ENCODE measurements at places on chromosomes 16 and 17.

- peak; percentile 80 for DNase-seq
Observed at GRCh38 chr17:43766413-43767052, 7.9 kb upstream of the SOST start.

GRCh38 chr17:82285141-82285540 lies 11.6 kb upstream of the CSNK1D start:
- DNase-seq = no peak

- DNase-seq = no peak
Observed at GRCh38 chr17:7992516-7992915, 9.9 kb upstream of the GUCY2D start.

DNA sequence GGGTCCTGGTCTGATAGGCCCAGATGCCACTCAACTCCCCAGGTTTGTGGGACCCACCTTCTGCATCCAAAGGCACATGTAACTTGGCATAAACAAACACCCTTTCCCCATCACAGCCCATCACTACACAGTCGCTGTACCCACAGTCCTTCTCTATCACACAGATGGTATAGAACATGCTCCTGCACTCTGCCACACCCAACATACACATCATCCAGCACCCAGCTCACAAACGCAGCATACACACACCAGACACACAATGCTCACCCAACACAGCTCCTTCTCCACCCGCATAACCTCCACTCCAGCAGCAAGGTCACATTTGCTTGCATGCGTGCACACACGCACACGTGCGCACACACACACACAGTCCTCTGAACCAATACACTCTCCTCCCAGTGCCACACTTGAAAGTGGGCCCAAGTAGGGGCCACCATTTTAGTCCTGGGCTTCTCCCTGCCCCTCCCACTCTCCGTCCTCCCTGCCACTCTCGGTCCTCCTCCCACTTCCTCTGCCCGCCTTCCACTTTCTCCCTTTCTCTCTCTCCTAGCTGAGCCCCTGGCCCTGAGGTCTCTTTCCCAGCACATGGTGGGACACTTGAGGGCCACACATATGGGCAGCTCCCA lies 8.5 kb upstream of the TMEM92 start:
- DNase-seq = no peak

DNA sequence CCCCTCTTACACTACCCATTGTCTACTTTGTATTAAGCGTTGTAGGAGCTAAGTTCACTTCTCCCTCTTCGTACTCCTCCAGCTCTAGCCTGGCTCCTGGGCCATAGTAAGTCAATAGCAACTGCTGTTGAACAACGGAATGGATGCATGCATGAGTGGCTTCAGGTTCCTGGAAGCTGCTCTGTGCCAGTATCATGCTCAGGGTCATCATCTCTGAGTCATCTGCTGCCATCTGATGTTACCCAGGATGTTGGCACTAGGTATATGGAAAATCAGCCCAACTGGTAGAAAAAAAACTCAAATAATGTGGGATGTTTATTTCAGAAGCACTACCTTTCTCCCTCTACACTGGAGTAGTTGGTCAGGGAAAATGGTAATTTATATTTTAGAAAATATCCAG lies 536.8 kb downstream of the NPIPA7 start:
- DNase-seq = no peak
